ENCODE measurements at places on chromosomes 1 and 21.
A peak's percentile ranks its signal among the peaks of the same experiment; 100 is the strongest.

DNA sequence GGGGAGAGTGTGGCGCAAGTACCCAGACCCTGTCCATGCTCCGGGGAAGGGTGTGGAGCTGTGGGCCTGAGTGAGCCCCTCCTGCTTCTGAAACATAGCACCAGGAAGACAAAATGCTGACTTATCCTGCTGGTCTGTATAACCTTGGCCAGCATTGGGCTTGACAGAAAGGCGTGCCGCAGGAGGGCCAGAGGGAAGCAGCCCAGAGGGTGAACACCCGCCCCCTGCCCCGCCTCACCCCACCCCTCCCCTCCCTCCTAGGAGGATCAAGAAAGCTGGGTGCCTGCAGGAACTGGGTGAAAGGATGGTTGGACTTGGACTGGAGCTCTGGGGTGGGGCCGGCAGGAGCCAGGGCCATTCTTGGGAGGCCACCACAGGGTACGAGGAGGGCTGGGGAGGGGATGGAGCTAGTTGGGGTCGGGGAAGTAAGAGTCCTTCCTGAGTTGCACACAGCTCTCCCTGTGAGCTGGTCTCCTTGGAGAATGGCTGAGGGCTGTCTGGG is 27.1 kb downstream of the PTPRF start:
- DNase-seq = no peak

DNA sequence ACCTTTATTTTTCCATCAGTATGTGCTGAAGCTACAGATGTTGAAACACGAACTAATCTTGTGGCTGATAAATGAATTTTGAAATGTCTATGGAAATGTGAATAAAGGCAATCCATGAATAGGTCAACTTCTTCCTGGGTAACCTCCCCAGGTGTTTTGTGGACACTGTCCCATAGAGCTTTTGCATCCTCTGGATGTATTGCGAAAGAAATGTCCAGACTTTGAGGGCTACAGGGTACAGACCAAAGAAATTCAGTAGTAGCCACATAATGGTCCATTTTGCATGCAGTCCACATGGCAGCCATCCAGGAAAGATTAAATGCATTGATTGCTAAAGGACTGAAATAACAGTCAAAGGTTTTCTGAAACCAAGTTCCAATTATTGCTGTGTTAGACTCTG is 21.5 kb upstream of the DARS2 start:
- no peak for DNase-seq

DNA sequence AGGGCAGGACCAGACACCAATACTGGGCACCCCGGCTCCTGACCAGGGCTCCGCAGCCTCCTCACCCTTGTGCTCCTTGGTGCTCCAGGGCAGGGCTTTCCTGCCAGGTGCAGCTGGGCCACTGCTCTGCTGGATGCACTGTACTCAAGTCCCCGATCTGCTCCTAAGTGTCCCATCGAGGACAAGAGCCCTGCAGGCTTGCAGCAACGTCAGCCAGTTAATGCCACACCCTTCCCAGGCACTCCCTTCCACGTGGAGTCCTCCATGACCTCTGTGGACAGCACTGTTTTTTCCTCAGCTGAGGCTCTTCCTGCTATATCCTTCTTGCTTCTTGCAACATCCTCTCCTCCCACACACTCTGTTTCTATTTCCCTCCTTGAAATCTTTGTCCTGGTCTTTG is 94.0 kb upstream of the NGF start:
- no peak for DNase-seq

DNA sequence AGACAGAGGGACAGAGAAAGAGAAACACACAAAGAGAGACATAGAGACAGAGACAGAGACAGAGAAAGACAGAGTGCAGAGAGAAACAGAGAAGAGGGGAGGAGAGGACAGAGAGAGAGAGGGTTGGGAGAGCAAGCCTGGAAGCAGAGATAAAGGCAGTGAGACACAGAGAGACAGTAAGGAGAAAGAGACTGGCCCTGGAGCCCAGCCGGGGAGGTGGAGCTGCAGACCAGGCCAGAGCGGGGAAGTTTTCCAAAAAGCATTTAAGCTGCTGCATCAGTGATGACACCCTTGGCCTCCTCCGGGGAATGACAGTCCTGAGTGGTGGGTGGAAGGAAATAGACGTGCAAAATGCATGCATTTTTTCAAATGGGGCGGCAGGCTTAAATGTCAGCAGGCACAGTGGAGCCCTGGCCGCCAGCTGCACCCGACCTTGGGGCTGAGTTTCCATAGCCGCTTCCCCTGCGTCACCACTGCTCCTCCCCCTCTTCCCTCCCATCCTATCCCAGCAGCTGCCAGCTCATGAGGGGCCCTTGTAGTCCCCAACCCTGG is 95.4 kb upstream of the KLHDC7A start:
- DNase-seq = peak; percentile 59

GRCh38 chr1:207407655-207408260 is 46.4 kb upstream of the CR2 start:
- no peak for DNase-seq

GRCh38 chr1:207404849-207405525 is 49.1 kb upstream of the CR2 start:
- no peak for DNase-seq

DNA sequence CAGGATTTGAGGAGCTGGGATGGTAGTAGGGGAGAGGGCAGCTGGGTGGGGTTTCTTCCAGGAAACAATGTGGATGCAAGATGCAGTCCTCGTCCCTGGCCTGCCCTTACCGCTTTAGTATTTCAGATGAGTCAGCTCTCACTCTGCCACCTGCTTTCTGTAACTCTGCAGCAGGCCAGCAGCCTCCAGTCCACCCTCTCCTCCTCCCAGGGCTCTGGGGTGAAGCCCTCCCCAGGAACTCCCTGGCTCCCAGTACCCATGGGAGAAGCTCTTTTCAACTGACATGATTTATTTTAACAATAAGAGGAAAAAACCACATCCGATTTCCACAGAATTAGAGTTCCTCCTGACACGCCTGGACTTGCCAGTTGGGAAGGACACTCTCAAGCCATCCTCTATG is 39.0 kb upstream of the IL20 start:
- no peak for DNase-seq

GRCh38 chr1:6239950-6240768 is 3.8 kb upstream of the HES3 start:
- no peak for DNase-seq

GRCh38 chr1:28127617-28128257 is 39.3 kb upstream of the EYA3 start:
- no peak for DNase-seq

GRCh38 chr1:204624631-204625216 is 60.8 kb downstream of the LRRN2 start:
- DNase-seq = no peak

DNA sequence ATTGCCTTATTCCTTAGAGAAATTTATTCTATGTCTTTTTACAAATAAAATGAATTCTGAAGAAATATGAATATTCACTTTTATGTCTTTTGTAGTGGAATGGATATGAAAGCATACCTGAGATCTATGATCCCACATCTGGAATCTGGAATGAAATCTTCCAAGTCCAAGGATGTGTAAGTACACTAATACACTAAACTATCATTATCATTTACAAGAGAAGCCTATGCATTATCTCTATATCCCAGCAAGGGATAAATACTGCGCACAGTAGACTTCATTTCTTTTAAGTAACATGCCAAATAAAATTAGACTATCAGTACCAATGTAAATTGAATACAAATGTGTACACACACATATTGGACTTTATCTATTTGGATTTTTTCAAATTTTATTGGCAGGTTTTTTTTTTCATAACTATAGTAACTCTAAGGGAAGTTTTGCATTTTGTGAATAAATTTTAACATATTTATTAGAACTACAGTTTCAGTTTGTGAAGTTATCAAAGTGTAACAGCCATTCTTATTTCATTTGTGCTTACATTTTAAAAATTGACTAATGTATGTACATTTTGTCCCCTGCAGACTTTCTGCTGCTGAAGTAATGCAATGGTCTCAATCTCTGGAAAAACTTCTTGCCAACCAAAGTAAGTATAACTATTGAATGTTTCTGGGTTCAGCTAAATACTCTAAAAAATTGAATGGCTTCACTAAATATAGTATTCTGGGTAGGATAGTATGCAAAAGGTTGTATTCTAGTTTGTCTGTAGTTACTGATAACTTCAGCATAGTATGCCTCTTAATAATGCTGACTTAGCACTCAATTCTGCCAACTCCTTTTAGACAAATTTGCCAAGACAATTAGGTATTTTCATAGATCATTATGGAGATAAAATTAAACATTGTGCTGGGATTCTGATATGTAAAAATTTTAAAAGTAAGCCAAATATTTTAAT is 894 bp downstream of the RGS1 start:
- DNase-seq = no peak

- no peak for DNase-seq
Observed at GRCh38 chr1:198253259-198253658, 96.5 kb downstream of the NEK7 start.

- DNase-seq = no peak
Observed at GRCh38 chr1:197130677-197131304, 15.7 kb downstream of the ASPM start.

DNA sequence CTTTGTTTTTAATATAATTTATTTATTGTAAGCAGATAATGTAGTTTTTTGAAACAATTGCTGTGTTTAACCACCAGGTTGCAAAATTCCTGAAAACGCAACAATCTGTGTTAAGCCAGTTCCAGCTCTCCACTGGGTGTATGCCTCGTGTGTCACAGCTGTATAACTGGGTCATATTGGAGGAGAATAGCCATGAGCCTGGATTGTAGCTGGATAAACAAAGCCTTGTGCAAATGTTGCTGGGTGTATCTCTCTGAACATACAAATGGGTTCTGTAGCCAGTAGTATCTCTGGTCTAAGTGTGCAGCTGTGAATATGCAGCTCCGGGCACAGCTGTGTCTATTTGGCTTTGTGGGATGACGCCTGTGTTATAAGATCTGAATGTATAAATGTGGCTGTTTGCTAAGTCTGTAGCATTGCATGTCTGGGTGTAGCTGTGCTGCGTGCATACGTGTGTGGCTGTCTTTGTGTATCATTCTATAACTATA is 2.8 kb downstream of the TCEA3 start:
- DNase-seq = no peak

DNA sequence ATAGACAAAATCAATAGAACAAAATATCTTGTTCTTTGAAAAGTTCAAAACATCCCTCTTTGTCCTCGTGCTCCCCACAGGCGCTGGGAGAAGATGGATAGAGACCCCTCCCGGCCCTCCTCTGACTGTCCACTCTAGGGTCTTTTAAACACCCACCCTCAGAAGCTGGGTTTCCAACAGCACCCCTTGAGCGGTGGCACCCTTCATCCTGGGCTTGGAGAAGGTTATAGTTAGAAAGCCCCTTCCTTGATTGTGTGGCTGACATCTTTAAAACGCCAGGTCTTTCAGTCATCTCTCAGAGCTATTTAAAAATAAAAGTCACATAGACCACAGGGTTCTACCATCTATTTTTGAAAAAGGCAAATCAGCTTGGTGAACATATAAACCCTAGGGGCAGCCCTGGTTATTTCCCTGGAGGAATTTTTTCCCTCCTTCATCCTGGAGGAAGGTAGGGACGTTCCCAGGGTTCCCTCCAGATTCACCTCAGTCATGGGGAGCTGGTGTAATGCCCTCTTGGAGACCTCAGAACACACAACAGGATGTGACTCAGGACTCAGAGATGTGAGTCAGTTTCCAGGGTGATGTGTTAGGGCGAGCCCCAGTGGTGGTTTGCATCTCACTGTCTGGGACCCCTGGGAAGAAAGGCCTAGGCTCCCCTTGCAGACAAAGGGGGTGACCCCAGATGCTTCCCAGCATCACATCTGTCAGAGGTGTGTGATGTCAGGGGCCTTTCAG is 138.5 kb downstream of the CLIC6 start:
- no peak for DNase-seq

GRCh38 chr1:76627901-76628300 is 239.4 kb upstream of the ST6GALNAC5 start:
- no peak for DNase-seq

DNA sequence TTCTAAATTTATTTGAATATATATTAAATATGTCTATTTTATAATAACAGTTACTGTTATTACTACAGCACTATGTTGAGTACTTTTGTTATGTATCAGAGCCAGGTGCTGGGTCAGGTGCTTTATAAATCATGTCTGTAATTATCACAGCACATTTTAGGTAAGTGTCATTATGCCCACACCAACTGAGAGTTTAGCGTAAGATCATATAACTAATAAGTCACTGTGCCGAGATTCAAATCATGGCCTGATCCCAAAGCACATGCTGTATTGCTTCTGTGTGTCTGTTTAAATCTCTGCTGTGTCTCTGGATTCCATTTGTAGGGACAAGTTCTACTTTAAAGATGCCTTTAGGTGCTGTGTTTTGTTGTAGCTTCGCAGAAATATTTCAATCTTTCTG is 1.9 kb downstream of the GPSM2 start:
- DNase-seq = no peak

DNA sequence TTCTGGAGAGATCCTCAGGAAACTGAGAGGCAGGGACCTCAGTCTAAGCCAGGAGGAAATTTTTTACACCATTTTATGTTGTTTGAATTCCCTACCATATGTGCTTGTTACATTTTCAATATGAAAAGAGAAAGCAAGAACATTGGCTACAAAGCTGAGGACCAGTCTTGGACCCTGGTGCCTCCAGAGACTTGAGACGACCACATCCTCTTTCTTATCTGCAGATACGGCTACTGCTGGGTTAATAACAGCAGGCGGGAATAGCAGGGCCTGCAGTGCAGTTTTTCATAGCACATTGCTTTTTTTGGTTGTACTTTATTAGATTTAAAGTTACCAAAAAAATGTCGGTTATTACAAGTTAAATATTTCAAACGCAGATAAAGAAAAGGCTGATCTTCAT is 3.9 kb downstream of the KDM4A start:
- no peak for DNase-seq

DNA sequence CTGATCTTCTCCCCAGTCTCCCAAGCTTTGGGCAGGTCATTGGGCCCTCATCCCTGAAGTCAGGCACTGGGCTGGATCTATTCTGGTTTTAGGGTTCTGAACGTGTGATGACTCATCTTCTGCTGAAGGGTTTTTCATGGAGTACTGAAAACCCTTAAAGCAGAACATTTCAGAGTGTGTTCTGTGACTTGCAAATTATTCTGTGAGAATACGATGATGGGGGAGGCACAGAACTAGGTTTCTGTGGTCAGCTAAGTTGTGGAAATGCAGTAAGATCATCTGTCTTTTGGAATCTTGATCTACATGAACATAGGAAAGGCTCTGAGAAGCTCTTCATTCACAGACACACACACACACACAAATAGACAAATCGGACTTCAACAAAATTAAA is 46.2 kb downstream of the NAV1 start:
- no peak for DNase-seq

DNA sequence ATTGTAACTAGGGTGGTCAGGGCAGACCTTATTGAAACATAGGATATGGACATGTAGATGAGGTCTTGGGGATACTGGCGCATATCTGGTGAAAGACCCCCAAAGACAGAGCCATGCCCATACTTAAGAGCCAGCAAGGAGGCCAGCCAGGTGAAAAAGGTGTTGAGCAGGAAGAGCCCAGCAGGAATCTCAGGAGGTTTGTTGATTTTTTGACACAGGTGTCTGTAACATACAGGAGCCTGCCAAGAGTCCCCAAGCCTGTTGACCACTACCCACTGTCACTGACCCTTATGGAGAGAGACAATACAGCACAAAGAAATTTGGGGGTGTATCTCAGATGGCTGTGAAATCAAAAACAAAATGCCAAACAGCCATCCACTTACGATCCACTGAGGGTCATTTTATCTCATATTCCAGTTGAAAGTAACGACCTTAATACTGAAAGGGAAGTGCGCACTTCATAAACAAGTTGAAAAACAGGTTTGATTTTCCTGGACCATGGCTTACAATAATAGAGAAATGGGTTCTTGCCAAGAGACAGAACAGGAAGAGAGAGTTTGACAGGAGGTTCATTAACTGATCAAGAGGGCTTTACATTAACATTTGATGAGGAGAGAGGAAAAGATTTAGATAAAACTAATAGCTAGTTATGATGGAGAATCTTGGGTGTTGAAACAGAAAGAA is 163.6 kb downstream of the GLUL start:
- no peak for DNase-seq

GRCh38 chr1:170168265-170168664 is 22.5 kb downstream of the NTMT2 start:
- no peak for DNase-seq

Measured in nephron progenitor cell (in vitro differentiated cells).